ENCODE measurements at places on chromosomes 12 and 14.

GRCh38 chr12:126286203-126286602 is 1221.0 kb downstream of the AACS start:
- no peaks in the 10 kb centered on the region for H3K4me1 ChIP-seq
- no peak overlapping the region for H3K4me3 ChIP-seq
- peaks cover 15% of the 10 kb centered on the region for H3K27me3 ChIP-seq

GRCh38 chr14:25322784-25323183 is 272.8 kb upstream of the STXBP6 start:
- H3K36me3 ChIP-seq, result no peaks in the 10 kb centered on the region
- no peak for DNase-seq
- no peaks in the 10 kb centered on the region for H3K27me3 ChIP-seq
- H3K27ac ChIP-seq, result no peak overlapping the region
- H3K4me1 ChIP-seq, result no peaks in the 10 kb centered on the region

- no peak overlapping the region for H3K4me3 ChIP-seq
- no peaks in the 10 kb centered on the region for H3K36me3 ChIP-seq
- H3K4me1 ChIP-seq, result peaks cover 4% of the 10 kb centered on the region
- no peak for DNase-seq
- H3K27me3 ChIP-seq, result peaks cover 3% of the 10 kb centered on the region
- H3K27ac ChIP-seq, result no peak overlapping the region
Measured at GRCh38 chr12:52608826-52609630, 7.8 kb upstream of the KRT72 start.

GRCh38 chr12:77133566-77133965 is 68.2 kb upstream of the E2F7 start:
- no peak overlapping the region for H3K27ac ChIP-seq
- no peaks in the 10 kb centered on the region for H3K27me3 ChIP-seq
- DNase-seq, result peak; percentile 75
- H3K4me3 ChIP-seq, result no peak overlapping the region

DNA sequence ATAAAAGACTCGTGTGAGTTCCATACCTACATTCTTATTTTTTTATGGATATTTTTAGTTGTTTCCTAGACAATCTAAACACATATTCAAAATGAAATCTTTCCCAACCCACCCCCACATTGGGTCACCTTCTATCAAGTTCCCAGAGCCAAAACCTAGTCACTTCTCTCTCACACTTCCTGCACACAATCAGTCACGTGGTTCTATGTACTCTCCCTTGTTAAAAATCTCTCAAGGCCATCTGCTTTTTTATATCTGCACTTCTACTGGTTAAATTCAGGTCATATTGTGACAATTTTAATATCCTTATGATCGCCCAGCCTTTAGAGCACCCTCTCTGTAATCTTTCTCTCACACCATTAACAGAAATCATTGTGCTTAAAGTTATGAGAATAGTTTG is 175.0 kb upstream of the SYT10 start:
- H3K27me3 ChIP-seq, result no peaks in the 10 kb centered on the region
- H3K27ac ChIP-seq, result no peak overlapping the region
- DNase-seq, result no peak
- peaks cover 32% of the 10 kb centered on the region for H3K36me3 ChIP-seq
- H3K4me1 ChIP-seq, result no peaks in the 10 kb centered on the region
- H3K4me3 ChIP-seq, result no peak overlapping the region

DNA sequence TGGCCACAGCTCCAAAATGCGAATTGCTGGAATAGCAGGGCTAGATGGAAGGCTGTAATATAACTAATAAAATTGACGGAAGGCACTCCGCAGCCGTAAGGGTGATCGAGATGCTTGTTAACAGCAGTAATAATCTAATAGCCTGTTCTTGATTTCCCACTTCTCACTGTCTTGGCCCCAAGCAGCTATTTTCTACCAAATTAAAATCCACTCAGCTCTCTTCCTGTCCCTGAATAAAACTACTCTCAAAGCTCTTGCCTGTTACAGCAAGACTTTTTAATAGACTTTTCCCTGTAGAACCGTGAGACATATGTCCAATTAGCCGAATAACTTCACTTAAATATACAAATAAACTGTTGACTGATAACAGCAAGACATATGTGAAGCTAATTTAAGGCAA is 38.0 kb downstream of the ADCK1 start:
- H3K27me3 ChIP-seq, result no peaks in the 10 kb centered on the region
- H3K4me1 ChIP-seq, result peaks cover 3% of the 10 kb centered on the region
- H3K27ac ChIP-seq, result no peak overlapping the region
- H3K36me3 ChIP-seq, result no peaks in the 10 kb centered on the region
- no peak overlapping the region for H3K4me3 ChIP-seq

GRCh38 chr14:81831128-81831820 is 297.6 kb upstream of the SEL1L start:
- no peak for DNase-seq
- H3K36me3 ChIP-seq, result peaks cover 24% of the 10 kb centered on the region
- H3K27ac ChIP-seq, result peak overlapping the region; percentile 4
- no peak overlapping the region for H3K4me3 ChIP-seq
- peaks cover 20% of the 10 kb centered on the region for H3K4me1 ChIP-seq
